ENCODE measurements at places on chromosomes 3 and 15.
A peak's percentile ranks its signal among the peaks of the same experiment; 100 is the strongest.

- DNase-seq: no peak
These were observed 7.4 kb downstream of the KLF15 start for GRCh38 chr3:126349611-126350501.

DNA sequence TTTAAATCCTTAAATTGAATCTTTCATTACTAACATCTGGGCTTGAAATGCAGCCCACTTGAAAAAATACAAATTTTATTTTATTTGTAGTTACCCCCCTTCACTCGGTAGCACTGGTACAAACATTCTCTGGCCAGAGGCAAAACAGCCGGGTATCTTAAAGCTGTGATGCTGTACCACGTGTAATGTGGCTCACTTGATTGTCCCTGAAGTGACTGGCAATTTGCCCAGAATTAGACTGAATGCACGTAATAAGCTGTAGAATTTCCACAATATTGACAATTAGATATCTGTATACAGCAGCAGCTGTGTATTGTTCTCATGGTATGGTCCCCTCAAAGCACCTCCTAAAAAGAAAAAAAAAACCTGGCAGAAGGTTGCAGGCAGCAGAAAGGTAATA lies 192.8 kb upstream of the TBC1D5 start:
- DNase-seq: no peak

DNA sequence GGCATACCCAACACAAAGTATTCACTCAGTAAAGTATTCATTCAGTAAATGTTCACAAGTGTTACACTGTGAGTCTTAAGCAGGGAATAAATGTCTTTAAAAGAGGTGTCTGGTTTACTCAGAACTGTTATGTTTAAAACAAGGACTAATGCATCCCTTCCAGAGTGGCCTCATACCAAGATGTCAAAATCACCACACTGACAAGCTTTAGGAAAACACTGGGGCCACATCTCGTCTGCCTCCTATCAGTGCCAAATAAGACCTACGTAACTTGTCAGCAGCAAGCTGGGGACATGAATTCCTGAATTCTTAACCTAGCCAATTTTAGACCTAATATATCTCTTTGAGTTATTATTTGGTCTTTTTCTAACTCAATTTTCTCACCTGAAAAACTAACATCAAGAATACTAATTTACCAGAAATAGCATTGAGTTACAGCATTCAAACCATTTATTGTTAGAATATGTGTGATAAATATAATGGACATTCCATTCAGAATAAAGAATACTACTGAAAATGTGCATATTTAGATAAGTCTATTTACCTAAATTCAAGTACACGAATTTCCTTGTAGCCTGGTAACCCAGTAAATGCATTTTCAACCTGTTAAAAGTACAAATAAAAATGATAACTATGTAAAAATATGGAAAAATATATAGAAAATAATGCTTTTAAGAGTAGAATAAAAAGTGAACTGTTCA lies 51.3 kb downstream of the IMPG2 start:
- no peak for DNase-seq

- peak; percentile 79 for DNase-seq
These were observed 252 bp upstream of the ARMC8 start for GRCh38 chr3:138186803-138187295.

- no peak for DNase-seq
These were observed 231.4 kb upstream of the WNT5A start for GRCh38 chr3:55718521-55718921.

- no peak for DNase-seq
These were observed 50.1 kb downstream of the HCN4 start for GRCh38 chr15:73318463-73319351.

- DNase-seq: peak; percentile 89
These were observed at the start of gene RNU6-1 for GRCh38 chr15:67839929-67840748. TSS of gene RNU6-1 (minus strand) at chr15:67840045.

GRCh38 chr15:101070502-101071273 lies 151.5 kb downstream of the LRRK1 start:
- no peak for DNase-seq

GRCh38 chr3:168714609-168715240 lies 619.0 kb upstream of the GOLIM4 start:
- DNase-seq: no peak

- DNase-seq: no peak
These were observed 8.0 kb downstream of the ESYT3 start for GRCh38 chr3:138442433-138442832.

DNA sequence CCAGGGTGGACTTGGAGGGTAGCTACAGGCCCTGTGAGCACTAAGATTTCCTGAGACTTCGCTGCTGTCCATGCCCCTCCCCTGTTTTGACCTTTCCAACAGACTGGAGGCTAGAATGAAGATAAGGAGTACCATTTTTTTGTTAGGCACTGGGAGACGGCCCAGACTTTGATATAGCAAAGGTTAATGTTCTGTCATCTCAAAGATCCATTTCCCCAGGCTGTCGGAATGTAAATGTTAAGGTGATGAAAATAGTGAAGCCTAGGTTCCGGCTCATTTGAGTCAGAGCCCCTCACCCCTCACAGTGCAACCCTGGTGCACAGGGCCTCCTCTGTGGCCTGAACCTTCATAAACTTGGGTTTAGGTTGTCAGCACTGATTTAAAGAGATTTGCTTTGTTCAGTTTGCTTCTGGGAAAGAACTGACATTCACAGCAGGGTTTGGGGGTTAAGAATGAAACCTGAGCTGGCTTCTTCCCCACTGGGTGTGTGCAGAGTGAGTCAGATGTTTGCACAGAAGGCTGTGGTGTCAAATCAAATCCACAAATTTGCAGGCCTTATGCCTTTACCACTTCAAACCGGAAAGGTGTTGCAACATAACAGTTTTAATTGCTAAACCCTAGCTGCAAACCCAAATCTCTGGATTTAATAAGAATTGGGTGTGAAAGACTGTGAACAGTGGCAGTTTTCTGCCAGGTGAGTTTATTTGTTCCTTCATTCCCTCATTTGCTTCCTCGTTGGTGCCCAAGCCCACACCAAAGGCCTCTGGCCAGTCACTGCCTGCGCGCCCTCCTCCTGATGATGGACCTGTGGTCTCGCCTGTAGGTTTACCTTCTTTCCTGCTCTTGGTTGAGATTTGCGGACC lies 20.6 kb upstream of the KCTD6 start:
- DNase-seq: peak; percentile 54

GRCh38 chr3:22729981-22730380 lies 473.1 kb upstream of the UBE2E2 start:
- no peak for DNase-seq

DNA sequence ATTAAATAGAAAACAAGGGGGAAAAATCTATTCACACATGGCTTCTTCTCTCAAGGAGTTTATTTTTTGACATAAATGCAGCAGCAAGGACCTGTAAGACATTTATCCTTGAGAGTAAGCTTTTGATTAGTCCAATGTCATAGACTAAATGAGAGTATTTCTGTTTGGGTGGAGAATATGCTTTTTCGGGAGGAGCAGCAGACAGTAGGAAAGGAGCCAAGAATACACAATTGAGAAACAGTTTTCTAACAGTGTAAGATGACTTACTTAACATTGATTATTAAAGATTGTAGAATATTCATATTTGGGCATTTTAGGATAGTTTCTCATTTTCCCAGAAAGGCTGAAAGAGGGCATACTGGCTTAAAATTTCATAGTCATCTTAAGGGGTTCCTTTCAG lies 65.9 kb upstream of the PAQR5 start:
- no peak for DNase-seq

DNA sequence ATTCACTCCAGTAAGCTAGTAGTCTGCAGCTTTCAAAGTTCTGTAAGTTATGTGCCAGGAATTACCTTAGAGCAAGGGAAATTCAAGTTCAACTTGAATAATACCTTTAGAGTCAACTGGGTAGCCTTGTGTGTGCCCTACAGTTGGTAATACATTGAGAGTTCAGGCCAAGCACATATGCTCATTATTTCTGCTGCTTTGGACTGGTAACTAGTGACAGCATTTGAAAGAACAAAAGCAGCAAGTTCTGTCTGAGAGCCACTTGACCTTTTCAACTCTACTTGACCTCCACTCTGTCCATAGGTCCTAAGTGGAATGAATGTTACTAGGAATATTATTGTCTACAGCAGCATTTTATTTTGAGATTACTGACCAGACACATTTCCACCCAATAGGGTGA lies 723.5 kb downstream of the NLGN1 start:
- DNase-seq: no peak

GRCh38 chr3:183489455-183490210 lies 61.2 kb upstream of the MCF2L2 start:
- no peak for DNase-seq
